ENCODE measurements at places on chromosomes 16 and 17.

- DNase-seq: no peak
These were observed 1.2 kb upstream of the FGF11 start for GRCh38 chr17:7437950-7438614.

- no peak for DNase-seq
These were observed 16.1 kb upstream of the UBTF start for GRCh38 chr17:44235583-44235936.

DNA sequence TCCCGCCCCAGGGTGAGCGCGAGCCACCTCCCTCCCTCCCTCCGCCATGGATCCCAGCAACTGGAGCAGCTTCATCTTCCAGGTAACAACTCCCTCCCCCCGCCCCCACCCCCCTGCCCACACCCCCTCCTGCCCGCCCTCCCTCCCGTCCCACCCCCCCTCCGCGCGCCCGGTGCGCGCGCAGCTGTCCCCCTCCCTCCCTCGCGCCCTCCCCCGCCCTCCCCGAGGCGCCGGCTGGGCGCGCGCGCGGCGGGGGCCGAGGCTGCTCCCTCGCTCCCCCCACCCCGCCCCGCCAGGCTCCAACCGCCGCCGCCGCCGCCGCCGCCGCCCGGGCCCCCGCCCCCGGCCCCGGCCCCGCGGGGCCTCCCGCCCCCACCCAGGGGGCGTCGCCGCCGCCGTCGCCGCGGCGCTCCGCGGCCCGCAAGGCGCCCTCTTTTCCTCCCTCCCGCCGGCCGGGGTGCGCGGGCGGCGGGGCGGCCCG lies at the start of gene MAZ:
Gene MAZ (plus strand): TSS at position 431 of the 481 bp plus-strand sequence. CDS start 173 bp downstream, outside the sequence.
- DNase-seq: peak; percentile 95

DNA sequence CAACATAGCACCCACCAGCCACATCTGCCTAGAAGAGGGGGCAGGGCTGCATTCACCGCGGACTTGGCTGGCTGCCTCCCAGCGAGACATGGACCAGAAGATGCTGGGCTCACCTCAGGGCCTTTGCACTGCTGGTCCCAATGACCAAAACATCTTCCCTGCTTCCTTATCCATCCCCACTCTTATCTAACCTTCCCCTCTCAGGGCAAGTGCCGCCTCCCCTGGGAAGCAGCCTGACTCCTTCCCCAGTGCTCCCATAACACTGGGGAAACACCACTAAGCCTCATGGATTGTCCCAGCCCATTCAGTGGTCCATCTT lies 5.7 kb downstream of the TMC6 start:
- no peak for DNase-seq

GRCh38 chr17:43140396-43141332 lies 15.5 kb upstream of the BRCA1 start:
- no peak for DNase-seq

DNA sequence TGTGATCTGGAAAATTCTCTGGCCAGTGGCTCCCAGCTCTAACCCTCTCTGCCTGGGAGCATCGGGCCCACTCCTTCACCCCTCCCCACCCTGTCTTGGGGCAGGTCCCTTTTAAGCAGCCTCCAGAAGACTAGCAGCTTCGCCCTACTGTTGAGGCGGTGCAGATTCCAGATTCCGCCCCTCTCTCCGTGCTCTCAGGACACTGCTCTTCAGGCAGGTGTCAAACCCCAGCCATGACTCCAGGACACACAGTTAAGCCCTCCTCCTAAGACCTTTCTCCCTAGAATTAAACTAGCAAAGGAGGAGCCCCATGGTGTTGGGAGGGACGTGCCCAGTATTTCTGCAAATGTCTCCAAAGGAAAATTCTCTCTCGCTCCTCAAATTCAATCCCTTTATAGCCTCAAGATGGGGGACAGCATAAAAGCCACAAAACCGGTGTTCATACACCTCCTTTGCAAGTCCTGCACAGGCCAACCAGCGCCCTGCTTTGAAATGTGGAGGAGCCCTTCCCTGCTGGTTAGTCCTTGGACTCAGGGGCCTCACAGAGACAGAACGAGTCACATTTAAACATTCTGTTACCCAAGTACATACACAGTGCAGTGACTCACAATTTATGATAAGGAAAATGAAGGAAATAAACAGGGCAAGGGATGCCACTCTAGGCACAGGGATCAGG lies 7.2 kb downstream of the LPO start:
- no peak for DNase-seq

DNA sequence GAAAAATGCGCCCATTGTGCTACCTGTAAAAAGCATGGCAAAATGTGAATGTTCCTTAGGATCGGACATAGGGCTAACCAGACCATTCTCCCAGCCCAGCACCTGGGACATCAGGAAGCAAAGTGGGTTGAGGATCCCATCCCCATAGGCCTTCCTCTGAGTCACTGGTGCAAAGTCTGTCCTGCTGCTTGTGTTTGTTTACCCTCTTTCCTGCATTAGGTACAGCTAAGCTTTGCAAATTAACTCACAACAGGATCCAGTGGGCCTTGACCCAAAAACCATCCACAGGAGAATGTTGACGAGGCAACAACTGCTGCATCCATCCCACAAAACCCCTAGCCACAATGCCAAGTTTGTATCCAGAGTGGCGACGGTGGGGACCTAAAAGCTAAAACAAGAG lies 106.2 kb downstream of the GRIN2A start:
- DNase-seq: no peak

DNA sequence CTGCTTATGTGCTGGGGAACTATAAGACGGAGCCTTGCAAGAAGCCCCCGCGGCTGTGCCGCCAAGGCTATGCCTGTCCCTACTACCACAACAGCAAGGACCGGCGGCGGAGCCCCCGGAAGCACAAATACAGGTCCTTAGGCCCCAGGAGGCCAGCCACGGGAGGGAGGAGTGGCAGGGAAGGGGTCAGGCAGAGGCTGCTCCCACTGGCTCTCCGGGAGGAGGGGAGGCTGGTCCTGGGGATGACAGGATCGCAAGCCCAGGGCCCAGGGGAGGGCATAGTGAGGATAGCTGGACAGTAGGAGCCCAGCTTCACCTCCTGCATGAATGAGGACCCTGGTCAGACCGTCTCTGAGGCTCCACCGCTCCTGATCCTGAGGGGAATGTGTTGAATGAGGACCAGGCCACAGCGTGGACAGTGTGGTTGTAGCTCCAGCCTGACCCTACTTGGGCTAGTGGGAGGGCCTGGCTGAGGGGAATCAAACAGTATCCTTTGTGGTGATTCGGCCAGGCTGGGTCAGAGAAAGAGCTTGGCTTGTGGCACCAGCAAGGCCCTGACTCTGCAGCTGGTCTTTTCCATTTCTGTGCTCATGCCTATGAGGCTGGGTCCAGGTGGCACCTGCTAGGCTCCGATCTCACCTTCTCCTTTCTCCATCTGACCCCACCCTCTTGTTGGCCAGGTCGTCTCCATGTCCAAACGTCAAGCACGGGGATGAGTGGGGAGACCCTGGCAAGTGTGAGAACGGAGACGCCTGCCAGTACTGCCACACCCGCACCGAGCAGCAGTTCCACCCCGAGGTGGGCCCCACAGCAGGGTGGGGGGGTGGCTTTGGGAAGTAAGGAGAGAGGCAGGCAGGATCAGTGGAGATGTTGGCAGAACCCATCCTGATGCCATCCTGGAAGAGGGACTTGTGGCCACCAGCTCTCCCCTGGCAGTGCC lies 28.7 kb downstream of the UNK start:
- no peak for DNase-seq

Measured in DMS79 (cell line).